ENCODE measurements at places on chromosomes 11 and 22. TPM values are rescaled to one million over a fixed set of nuclear protein-coding genes. Genes with fewer than 3 reads are reported as not detected.
A peak's percentile ranks its signal among the peaks of the same experiment; 100 is the strongest.

DNA sequence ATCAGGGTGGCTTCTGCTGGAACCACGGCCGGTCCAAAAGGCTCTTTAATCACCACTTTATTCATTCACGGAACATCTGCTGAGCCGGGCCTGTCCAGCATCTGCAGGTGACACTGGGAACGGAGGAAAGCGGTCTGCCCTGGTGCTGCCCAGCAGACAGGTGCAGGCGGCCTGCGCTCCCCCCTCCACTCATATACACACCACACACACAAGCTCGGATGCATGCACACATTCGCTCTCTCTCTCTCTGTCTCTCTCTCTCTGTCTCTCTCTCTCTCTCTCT, 736.9 kb downstream of the BRD1 start:
- DNase-seq: no peak

Gene TENM4
- not detected for total RNA-seq

DNA sequence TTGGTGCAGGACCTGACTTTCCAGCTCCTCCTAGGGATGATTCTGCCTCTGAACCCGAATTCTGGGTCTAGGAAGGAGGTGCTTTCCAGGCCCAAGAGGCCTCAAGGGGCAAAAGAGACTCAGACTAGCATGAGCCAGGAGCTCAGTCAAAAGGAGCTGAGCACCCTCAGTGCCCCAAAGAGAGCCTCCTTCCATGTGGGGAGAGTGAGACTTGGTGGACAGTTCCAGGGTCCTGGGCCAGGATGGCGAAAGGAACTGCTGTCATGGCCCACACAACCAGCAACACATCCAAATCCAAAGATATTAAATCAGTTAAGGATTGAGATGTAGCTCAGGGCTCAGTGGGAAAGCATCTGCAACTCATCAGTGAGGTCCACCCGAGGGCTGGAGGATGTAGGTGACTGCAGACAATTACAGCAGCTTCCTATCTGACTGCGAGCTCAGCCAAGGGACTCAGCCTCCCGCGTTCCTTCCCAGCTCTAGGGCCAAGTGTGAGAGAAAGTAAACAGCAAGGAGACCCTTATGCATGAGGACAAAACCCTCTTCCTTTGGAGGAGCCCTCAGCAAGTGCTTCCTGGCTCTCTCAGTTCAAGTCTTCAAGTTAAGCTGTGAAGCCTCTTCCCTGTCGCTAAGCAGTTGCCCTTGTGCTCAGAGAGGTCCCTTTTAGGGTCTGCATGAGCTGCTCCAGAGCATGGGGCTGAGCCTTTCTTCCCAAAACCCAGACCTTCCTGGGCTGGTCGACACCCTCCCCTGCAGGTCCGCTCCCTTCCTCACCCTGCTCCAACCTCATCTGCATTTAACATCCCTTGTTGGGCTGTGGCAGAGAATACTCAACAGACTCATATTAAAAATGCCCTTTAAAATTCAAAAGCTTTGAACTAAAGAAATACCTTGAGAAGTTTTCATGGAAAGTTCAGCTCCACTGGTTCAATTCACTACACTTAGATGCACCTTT, 35.8 kb downstream of the C11orf58 start:
- no peak for DNase-seq

GRCh38 chr22:35274154-35274871, 17.0 kb downstream of the HMGXB4 start:
- peak; percentile 12 for DNase-seq

- no peak for DNase-seq
These were observed 50.8 kb downstream of the DHCR7 start for GRCh38 chr11:71397331-71397860.

DNA sequence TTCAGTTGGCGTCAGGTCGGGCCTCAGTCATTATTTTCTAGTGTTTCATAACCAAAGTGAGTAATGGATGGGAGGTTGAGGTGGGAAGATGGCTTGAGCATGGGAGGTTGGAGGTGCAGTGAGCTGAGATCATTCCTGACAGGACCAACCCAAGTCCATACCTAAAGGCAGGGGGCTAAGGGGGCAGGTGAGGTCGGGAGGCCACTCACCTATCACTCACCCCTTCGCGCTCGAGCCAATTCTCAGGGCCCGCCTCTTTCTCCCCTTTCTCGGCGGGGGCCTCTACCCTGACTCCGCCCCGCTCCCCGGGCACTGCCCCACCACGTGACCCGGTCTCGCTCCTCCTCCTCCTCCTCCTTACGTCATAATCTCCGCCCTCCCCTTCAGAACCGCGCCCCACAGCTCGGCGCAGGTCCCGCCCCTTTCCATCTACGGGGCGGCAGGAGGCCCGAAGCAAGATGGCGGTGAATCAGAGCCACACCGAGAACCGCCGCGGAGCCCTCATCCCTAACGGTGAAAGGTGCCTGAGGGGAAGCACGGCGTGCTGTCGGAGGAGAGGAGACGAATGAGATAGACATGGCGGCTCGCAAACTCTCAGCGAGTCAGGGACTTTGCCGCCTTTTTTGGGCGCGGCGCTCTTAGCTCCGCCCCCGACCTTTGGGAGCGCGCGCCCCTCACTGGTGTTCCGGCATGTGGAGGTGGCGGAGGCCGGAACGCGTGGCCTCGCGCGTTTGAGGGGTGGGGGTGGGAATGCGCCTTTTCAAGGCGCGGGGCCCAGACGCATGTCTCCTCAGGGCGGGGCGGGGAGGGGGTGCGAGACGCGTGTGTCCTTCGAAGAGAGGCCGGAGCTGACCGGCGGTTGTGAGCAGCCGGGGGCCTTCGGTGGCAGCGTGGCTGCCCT, at the start of gene WBP2NL:
Gene WBP2NL, plus strand, starts transcription at position 428 of the 901 bp plus-strand sequence. Its CDS starts 31 bp downstream, at position 459.
- peak; percentile 94 for DNase-seq

DNA sequence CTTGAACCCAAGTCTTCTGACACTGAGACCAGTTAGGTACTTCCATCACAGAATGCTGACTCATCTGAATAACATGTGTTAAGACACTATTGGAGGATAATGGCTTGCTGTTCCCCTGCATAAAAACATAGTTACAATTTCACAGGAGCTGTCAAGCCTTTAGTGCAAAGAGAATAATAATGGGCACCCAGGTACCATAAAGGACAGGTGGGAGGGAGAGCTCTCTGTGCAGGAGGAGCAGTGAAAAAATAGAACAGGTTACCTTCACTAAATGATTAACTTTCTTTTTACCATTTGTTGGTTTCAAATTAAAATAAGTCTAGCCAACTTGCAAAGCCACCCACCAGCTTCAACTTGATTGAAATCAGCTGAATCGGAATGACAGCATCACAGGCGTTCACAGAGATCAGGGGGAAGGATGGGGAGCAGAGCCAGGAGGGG, 173.2 kb downstream of the DSCAML1 start:
- no peak for DNase-seq

Gene APLNR
- total RNA-seq: not detected

Gene OR52H1
- total RNA-seq: not detected

GRCh38 chr11:16905375-16905774, 108.8 kb downstream of the PLEKHA7 start:
- DNase-seq: no peak

Gene FXYD2
- total RNA-seq: not detected

Gene TRIM49B
- not detected for total RNA-seq

DNA sequence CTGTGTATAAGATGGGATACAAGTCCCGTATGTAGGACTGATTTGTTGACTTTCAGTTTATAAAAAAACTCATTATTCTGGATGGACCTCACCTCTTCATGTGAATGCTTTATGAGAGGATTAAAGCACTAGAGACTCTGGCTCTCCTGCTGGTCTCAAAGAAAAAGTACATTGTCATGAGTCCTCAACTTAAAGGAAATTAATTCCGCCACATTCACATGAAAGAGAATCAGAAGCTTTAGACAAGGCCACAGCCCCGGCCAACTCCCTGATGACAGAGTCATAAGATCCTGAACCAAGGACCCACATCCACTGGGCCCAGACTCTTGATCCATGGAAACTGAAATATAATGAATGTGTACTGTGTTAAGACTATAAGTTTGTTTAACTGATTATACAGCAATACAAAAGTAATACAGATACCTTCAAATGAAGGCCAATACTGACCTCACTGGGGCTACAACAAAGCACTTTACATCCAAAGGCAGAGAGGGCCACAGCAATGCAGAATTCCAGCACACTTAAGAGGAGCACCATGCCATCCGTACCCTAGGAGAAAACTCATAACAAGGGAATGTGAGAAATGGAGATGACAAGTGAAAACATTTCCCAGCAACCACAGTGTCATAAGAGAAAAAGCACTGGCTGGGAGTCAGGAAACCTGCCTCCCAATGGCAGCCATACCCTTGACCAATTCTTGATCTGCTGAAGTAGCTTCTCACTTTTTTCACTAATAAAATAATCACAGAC, 25.4 kb upstream of the MS4A6A start:
- no peak for DNase-seq

- no peak for DNase-seq
These were observed at the start of gene JHY for GRCh38 chr11:122882189-122882856. JHY (plus strand) TSS chr11:122882759; CDS start chr11:122885850, 3,091 bp downstream.

Gene GSTT2
- not detected for total RNA-seq

GRCh38 chr11:120749395-120749794, 237.8 kb downstream of the GRIK4 start:
- no peak for DNase-seq

DNA sequence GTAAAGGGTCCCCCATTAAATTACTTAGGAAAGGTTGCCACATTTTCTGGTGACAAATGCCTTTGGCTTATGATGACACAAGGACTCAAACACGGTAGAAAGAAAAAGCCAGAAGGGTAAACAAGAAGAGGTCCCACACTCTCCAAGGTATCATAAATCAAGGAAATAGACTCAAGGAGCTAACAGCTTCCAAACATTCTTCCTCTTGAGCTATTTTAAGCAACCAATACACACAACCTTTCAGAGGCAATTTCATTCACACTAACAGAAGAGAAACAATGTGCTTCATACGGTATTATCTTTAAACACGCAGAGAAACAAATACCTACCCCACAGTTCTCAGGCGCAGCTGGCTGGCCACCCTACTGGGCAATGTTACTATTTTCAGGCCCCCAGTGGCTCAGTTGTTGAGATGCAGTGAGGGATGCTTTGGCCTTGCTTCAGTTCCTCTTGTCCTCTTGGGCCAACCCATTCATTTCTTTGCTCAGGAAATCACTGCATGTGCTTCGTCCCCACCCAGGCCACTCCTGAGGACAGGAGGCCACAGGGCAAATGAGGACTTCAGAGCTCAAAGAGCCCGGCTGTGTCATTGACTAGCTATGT, 15.8 kb downstream of the ABTB2 start:
- no peak for DNase-seq

DNA sequence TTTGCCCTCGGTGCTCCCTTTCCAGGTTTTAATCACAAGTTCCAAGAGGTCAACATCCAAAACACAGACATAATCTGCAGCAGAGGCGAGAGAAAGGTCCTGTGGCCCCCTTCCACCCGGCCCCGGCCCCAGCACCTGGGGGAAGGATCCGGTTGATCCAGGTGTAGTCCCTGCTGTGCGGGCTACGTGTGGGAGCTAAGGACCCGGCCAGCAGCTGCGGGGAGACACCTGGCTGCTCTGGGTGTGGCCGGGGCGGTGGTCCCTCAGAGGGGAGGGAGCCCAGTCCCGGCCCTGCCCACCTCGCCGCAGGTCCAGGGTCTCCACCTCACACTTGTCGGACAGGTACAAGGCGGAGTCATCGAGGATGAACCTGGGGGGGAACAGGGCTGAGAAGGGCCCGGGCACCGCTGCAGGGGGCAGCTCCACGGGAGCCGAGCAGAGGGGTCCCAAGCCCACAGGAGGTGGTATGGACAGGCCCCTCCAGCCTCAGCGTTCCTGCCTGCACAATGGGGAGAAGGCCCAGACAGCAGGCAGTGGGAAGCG, 13.6 kb downstream of the ATG2A start:
- no peak for DNase-seq

Gene IGLL1
- total RNA-seq: not detected

Gene NCAM1
- total RNA-seq: not detected

DNA sequence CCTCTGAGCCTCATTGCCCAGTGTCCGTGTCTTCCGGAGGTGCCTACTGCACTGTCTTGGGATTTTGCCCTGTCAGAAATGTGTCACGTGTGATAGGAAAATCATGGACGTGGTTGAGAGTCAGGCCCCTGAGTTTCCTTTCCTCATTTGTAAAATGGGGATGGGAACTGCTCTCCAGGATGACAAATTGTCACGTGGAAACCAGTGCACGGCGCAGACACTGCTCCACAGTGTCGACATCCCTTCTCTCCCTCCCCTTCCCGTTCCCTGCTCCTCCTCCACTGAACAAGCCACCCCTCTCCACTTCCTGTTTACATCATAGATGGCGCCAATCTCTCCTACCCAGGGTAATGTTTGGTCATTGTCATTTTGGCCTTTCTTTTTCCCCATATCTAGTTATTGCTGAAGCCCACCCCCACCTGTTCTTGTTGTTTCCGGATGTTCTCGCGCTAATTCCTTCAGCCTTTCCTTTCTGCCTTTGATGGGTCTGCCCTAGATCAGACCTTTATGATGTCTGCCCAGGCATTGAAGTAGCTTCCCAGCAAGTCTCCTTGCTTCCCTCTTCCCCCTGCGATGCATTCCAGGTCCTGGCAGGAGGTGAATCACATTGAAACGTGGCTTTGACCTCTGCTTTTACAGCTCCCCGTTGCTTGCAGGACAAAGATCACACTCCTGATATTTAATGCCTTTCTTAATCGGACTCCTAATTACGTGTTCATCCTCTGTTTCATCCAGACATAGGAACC, 91.8 kb downstream of the TBC1D22A start:
- DNase-seq: no peak

DNA sequence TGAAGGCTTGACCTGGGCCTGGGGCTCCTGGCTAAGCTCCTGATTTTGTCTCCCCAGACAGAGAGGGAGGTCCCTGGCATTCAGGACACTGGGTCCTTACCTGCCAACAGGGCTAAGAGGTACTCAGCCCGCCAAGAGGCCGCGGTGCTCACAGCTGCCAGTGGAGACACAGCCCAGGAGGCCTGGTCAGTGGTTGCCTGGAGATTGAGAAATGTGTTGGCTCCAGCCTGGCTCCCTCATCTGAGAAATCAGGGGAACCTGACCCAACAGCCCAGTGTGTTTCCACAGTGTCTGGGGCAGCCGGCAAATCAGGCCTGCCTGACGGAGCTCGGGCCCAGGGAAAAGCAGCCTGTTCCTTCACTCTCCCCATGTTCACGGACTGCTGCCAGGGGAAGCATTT, 79.4 kb upstream of the NAV2 start:
- DNase-seq: no peak

DNA sequence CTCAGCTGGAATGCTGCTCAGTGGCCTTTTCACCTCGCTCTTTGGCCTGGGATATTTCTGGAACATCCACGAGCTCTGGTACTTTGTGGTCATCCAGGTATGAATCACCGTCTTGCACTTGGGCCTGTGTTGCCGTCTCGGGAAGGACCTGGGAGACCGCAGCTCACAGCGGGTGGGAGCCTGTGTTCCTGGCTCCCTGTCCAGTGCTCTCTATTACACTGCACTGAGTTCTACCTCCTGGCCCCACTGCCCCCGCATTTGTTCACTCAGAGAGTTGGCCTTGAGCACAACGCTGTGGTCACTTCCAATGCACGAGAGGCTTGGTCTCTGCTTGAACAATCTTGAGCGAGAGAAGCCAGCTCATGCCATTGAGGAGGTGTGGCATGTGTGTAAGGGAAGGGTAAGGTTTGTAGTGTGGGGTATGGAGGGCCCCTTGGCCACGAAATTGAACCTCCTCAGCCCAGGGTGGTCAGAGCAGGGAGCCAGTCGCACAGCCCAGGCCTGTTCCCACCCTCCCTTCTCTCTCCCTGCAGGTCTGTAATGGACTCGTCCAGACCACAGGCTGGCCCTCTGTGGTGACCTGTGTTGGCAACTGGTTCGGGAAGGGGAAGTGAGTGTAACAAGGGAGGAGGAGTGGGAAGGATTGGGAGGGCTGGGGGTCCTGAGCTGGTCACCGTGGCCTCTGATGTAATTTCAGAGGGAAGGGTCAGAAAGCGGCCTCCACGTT, 16.2 kb downstream of the SLC37A2 start:
- no peak for DNase-seq

Measured in activated CD4-positive, alpha-beta memory T cell treated with anti-CD3 and anti-CD28 coated beads for 36 hours (primary cell).